ENCODE measurements at places on chromosomes 2 and 18.
A peak's percentile ranks its signal among the peaks of the same experiment; 100 is the strongest.

DNA sequence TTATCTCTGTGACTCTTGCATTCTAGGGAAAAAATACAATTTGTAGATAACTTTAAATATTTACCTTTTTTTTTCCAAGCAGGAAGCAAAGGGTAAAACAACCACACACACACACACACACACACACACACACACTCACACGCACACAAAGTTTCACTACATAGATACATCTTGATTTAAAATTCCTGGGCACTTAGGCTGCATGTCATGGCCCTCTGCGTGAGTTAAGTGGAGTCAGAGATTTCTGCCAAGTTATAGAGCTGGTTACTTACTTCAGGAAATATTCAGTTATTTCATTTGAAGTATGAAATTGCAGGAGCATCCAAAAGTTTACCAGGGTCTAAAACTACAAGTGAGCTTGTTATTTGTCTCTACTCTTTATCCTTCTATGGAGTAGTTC is 612.0 kb downstream of the IRS1 start:
- DNase-seq, result no peak

GRCh38 chr2:240623531-240624010 is 1.7 kb upstream of the GPR35 start:
- no peak for DNase-seq

DNA sequence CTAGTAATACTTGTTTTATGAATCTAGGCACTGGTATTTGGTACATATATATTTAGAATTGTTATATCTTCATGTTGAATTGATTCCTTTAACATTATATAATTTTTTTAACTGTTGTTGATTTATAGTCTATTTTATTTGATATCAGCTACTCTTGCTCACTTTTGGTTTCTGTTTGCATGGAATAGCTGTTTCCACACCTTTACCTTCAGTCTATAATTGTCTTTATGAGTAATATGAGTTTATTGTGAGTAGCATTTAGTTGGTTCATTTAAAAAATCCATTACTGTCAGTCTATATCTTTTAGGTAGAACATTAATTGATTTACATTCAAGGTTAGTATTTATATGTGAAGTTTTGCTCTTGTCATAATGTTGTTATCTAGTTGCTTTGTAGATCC is 58.6 kb downstream of the SMCHD1 start:
- no peak for DNase-seq

- DNase-seq, result no peak
Measured at GRCh38 chr2:206241736-206242135, 32.7 kb upstream of the ZDBF2 start.

GRCh38 chr18:61466736-61467135 is 133.5 kb downstream of the CDH20 start:
- DNase-seq, result no peak

DNA sequence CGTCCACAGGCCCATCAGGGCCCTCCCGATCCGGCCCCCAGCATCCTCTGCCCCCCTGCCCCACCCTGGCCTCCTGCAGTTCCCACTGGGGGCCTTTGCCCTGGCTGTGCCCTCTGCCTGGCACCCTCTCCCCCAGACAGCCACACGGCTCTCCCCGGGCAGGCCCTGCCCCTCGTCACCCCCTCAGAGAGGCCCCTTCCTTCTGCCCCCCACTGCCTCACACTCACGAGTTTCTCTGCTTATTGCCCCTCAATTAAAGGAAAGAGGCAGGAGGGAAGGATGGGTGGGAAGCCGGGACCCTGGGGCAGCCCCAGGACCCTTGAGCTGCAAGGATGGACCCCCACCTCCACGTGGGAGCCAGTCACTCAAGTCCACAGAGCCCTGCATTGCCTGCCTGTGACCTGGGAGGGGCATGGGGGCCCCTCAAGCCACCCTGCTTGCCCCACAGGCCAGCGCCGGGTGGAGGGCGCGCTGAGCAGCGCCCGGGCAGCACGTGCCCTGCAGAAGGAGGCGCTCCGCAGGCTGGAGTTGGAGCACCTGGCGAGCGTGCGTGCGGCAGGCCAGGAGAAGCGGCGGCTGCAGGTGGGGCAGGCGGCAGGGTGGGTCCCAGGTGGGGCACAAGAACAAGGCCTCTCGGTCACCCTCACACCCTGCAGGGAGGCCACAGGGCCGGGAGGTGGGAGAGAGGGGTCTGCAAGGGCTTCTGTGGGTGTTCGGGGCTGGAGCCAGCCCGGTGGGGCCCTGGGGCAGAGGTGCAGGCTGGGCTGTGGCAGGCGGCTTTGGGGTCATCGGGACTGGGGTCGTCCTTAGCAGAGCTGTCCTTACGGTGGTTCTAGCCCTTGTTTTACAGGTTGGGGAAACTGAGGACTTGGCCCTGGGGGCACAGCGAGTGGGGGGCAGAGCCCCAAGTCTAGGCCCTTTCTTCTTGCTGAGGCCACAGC is 30.5 kb upstream of the SNED1 start:
- no peak for DNase-seq

- no peak for DNase-seq
Measured at GRCh38 chr18:6744816-6745455, 15.4 kb downstream of the ARHGAP28 start.

DNA sequence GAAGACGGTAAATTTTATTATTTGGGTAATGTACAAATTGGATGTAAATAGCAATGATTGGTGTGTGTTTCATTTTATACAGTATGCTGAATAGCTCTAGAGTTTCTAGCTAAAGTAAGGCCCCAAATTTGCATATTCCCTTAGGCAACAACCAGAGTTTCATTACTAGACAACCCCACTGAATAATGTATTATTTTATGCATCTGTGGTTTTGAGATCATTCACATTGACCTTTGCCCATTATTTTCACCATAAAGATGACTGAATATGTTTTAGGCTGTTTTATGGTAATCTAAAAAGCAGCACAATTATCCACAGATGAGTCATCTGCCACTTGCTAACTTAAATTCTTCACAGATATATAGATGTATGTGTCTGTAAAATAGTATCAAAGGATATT is 44.5 kb upstream of the C2orf74 start:
- DNase-seq, result no peak

DNA sequence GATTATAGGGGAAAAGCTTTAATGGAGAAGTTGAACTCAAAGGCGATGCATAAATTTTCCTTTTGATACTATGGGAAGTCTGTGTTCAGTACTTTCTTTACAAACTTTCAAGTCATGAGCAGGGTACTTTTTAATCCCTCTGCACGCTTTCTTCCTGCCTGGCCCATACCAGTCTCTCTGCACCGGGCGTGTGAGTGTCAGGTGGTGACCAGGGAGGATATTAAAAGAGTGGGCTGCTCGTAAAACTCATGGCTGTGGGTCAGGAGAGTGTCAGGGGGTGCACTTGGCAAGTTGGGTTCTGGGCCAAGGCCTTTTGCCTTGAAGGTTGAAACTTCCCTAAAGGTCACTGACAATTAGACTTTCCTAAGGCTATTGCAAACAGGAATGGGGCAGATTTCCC is 367.8 kb downstream of the GPD2 start:
- DNase-seq, result no peak

- DNase-seq, result no peak
Measured at GRCh38 chr2:30095402-30095801, 51.4 kb upstream of the YPEL5 start.

GRCh38 chr2:238278626-238279323 is 9.6 kb downstream of the PER2 start:
- no peak for DNase-seq

GRCh38 chr2:24332791-24333540 is 27.4 kb downstream of the ITSN2 start:
- DNase-seq, result no peak

DNA sequence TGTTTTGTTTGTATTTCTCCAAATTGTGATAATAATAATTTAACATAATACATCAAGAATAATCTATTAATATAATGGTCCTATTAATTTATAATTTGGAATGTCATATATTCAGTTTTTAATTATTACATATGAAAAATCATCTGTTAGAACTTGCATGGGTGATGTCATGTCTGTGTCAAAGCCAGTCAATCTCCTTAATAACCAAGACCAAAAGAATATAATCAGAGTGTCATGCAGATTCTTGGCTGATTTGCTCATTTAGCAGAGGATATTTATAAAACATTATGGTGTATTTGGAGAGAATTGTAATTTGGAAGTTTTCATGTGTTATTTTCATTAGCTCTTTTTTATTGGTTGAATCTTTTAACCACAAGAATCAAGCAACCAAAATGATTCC is 96.4 kb downstream of the PIK3C3 start:
- no peak for DNase-seq

DNA sequence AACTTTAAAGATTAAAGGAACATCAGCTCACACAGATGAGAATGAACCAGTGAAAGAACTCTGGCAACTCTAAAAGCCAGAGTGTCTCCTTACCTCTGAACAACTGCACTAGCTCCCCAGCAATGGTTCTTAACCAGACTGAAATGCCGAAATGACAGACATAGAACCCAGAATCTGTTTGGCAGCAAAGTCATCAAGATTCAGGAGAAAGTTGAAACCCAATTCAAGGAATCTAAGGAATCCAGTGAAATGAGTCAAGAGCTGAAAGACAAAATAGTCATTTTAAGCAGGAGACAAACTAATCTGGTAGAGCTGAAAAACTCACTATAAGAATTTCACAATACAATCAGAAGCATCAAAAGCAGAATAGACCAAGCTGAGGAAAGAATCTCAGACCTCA is 72.0 kb downstream of the STRADB start:
- DNase-seq, result no peak

DNA sequence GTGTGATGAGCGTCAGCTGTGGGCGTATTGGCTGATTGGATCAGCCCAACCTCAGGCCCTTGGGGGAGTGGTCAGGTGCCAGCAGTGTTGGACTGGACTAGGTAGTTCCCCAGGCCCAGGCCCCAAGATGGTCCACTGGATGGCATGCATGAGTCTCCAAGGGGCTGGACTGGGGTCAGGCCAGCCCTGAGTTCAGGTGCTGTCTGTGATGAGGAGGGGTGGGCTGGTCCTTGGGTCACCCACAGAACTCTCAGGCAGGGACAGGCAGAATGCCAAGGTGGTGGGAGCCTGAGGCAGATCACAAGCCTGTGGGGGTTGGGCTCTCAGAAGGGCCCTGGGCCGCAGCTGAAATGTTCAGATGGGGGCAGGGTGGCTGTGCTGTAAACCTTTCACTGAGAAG is 59.5 kb upstream of the THUMPD2 start:
- no peak for DNase-seq

- DNase-seq, result no peak
Measured at GRCh38 chr18:10057401-10057893, 143.6 kb downstream of the VAPA start.

DNA sequence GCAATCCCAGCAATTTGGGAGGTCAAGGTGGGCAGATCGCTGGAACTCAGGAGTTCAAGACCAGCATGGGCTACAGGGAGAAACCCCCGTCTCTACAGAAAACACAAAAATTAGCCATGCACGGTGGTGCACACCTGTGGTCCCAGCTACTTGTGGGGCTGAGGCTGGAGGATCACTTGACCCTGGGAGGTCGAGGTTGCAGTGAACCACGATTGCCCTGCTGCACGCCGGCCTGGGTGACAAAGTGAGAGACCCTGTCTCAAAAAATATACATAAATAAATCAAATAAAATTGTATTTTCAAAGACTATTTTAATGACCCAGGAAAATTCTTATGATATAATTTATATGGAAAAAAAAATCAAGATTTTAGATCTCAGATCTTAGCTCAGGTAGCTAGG is 191.5 kb downstream of the ZFP36L2 start:
- DNase-seq, result no peak

DNA sequence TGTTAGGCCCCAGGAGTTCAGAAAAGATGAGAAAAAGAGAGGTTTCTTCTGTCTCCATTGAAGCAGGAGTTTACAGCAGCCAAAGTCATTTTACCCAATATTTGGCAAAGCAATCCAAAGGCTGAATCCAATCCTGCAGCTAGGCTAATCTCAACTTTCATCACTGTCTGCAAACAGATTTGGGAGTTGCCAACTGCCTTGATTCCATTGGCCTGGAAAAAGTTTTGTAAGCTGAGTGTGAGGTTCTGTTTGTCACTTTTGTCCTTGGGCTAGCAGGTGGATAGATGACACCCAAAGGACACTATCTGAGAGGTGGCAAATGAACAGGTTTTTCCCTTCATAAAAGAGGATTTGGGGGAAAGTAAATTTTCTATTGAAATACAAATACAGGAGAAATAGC is 56.6 kb upstream of the SETBP1 start:
- DNase-seq, result no peak

DNA sequence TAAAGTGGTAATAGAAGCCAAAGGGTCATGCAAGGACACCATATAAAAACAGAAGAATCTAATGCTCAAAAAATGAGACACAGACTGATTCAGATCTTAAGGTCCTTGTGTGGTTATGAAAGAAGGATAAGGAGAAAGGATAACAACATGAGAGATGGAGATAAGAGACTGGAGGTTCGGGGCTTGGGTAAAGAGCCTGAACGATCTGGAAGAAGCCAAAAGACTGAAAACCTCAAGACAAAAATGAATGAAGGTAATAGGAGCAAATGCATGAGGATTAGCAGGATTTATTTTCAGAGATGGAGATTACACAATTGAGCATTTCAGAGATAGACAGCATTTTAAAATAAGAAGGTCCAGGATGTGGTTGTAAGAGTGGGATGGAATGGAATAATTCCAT is 26.1 kb downstream of the STK17B start:
- no peak for DNase-seq

DNA sequence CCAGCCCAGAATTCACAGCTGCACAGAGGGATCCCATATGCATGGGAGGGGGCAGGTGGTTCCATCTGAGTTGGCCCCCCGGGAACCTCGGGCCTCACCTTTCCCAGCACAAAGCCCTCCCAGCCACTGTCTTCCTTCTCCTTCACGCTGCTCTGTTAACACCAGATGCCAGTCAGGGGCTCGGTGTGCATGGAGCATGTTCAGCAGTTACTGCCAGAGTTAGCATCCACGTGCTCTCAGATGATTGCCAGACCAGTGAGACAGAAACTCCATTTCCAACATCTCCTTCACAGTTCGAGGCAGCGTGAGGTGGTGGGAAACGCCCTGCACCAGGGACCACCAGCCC is 101.0 kb downstream of the PTGR3 start:
- no peak for DNase-seq

DNA sequence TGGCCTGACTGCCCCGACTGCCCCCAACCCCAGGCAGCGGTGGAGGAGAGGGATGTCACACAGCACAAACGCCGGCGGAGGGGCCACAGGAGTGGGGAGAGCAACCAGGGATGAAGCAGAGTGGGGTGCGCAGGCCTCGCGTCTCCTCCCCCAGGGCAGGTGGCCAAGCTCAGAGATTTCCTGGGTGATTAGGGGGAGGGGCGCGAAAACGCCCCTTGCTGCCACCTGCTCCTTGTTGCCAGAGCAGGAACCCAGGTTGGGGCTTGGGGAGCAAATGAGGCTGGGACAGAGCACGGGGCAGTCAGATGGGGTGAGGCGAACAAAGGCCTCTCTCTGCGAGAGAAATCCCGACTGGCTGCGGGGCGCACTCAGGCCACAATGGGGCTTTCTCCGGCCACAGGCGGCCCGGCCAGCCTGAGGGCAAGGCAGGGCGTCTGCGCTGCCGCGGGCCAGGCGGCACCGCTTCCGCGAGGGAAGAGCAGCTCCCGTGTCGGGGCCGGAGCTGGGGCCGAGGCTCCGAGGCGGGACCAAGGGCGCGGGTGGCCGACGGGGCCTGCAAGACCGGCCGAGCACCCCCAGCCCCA is 11.5 kb downstream of the TEX44 start:
- DNase-seq, result peak; percentile 47
